IMR-90 (cell line): ENCODE measurements at places on chromosomes 11 and 22. TPM values are rescaled to one million over a fixed set of nuclear protein-coding genes. Genes with fewer than 3 reads are reported as not detected.

KRTAP5-10 gene
- total RNA-seq, result not detected in 2 replicates

LRRC32 gene
- 4.2 and 5.2 TPM in 2 replicates for total RNA-seq

CRACR2B gene
- total RNA-seq, result 0.28 and 0.54 TPM in 2 replicates

PHLDA2 gene
- 3.8 and 4.4 TPM in 2 replicates for total RNA-seq

AP2A2 gene
- total RNA-seq, result 19.9 and 20.3 TPM in 2 replicates

PHLDB1 gene
- 40.0 and 41.7 TPM in 2 replicates for total RNA-seq

MMP20 gene
- not detected in 2 replicates for total RNA-seq

DPAGT1 gene
- 13.6 and 15.2 TPM in 2 replicates for total RNA-seq

OPCML gene
- under 0.01 TPM in 2 replicates for total RNA-seq

PRODH gene
- total RNA-seq, result not detected in 2 replicates
